Inflammatory macrophage (primary cell): ENCODE measurements at places on chromosomes 1 and 21.

DNA sequence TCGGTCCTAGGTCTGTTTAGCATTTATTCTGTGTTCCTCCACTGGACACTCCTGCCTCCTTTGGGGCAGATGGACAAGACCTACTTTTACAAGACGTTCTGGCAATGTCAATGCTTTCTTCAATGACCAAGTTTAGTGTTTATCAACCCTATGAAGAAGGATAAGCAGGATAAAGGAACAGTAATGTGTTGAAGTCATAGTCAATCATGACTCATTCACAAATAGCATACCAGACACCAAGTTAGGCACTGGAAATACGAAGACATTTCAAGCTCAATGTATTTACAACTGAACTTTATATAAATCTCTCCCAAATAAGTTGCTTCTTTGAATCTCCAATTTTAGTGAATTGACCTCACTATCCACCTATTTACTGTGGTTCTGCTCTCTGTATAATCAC, 4.8 kb upstream of the SLC35D1 start:
- no peak for DNase-seq

DNA sequence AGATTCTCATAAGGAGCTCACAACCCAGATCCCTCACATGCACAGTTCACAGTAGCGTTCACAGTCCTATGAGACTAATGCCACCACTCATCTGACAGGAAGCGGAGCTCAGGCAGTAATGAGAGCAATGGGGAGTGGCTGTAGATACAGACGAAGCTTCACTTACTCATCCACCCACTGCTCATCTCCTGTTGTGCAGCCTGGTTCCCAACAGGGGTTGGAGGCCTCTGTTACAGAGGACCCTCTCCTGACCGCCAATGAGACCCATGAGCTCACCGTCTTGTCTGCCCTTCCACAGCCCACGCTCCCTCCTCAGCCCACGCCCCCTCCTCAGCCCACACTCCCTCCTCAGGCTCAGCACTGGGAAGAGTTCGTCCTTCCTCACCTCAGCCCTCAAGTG, 39.6 kb downstream of the RSPH1 start:
- DNase-seq: peak; percentile 72

GRCh38 chr1:224506141-224506814, 71.7 kb upstream of the WDR26 start:
- DNase-seq: no peak

- no peak for DNase-seq
Observed at GRCh38 chr1:195886000-195886399, 722.2 kb downstream of the KCNT2 start.

GRCh38 chr21:41234569-41234968, 66.6 kb downstream of the BACE2 start:
- no peak for DNase-seq

DNA sequence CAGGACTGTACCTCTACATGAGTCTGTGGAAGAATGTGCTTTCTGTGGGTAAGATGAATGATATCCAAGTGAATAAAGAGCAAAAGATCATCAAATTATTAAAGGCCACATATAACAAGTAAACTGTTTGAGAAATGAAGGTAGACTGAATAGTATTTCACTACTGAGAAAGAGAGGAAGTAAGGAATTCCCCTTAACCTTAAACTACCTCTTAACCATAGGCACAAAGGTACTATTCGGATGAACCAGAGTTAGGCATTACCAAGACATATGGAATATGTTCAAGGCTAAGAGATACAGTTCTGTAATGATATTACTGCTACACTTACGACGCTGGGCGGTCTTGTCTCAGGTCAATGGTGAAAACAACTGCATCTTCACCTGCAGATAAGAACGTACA, 25.5 kb downstream of the DCAF8 start:
- DNase-seq: no peak

GRCh38 chr1:245148861-245149260, 5.9 kb upstream of the KIF26B start:
- DNase-seq: no peak

DNA sequence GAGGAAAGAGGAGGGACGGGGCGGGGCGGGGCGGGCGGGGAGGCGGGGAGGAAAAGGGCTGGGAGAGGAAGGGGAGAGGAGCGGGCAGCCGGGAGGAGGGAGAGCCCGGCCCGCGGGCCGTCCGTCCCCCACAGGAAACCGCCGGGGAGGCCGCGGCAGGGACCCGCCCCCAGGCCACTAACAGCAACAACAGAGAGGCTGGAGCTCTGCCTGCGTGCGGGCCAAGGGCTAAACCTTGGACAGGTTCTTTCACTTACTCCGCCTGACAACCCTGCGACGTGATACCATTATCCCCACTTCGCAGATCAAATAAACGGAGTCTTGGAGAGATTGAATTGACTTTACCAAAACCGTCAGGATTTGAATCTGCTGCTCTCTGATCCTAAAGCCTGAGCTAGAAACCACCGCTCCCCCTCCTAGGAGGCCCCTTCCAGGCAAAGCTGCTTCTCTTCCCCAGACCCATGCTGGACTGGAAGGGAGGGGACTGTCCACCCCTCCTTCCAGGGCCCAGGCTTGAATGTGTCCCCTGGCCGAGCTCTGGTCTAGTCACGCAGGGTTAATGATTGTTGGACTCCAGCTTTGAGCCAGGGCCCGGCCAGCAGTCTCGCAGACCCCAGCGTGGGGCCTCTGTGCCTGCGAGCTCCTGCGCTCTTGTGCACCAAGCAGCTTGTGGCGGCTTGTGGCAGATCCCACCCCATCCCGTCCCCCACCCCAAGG, at the start of gene EVA1B:
TSS of gene EVA1B (minus strand) at position 10 of the 717 bp plus-strand sequence. CDS start 608 bp downstream, outside the sequence.
- peak; percentile 33 for DNase-seq

GRCh38 chr1:54510715-54511270, 37.2 kb upstream of the ACOT11 start:
- DNase-seq: no peak

DNA sequence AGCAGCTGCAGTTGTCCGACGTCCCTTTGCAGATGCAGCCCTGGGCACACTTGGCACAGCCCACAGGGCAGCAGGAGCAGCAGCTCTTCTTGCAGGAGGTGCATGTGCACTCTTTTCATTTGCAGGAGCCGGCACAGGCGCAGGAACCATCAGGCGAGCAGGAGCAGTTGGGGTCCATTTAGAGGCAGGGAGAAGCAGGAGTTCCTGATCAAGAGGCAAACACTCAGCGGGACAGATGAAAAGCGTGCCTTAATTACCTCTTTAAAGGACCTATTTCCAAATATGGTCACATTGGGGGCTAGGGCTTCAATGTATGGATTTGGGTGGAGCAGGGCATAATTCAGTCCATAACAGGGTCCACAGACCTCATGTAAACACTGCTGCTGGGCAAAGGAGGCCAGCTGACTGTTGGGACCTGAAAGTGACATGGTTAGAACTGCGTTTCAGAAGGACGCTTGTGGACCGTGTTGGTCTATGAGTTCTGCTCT, 4.3 kb upstream of the CPLANE2 start:
- DNase-seq: no peak

DNA sequence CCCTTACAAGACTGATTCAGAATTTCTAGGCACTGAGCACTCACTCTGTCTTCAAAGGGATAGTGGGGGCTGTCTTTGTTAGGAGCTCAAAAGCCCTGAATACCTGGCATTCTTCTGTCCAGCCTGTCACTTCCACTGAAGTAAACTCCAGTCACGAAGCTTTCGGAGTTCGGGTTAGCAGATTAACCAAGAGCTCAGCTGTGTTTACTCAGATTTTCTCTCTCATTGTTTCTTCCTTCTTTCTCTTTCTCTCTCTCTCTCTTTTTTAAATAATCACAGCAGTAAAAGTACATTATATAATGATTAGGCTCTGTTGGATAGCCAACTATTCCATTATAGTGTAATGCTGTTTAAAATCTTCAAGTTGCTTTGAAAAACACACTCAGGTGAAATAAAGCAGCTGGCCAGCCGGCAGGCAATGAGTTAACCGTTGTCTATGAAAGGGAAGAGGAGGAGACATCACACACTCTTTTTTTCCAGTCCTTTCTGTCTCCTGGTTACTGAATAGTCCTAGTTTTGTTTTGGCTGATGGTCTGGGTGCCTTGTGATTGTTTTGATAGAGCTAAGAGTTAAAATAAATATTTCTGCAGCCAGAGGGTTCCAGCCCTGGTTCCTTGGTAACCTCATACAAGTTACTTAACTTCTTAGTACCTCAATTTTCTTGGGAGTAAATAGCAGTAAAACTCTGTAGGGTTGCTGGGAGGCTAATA, 89.8 kb downstream of the ADSS2 start:
- no peak for DNase-seq

DNA sequence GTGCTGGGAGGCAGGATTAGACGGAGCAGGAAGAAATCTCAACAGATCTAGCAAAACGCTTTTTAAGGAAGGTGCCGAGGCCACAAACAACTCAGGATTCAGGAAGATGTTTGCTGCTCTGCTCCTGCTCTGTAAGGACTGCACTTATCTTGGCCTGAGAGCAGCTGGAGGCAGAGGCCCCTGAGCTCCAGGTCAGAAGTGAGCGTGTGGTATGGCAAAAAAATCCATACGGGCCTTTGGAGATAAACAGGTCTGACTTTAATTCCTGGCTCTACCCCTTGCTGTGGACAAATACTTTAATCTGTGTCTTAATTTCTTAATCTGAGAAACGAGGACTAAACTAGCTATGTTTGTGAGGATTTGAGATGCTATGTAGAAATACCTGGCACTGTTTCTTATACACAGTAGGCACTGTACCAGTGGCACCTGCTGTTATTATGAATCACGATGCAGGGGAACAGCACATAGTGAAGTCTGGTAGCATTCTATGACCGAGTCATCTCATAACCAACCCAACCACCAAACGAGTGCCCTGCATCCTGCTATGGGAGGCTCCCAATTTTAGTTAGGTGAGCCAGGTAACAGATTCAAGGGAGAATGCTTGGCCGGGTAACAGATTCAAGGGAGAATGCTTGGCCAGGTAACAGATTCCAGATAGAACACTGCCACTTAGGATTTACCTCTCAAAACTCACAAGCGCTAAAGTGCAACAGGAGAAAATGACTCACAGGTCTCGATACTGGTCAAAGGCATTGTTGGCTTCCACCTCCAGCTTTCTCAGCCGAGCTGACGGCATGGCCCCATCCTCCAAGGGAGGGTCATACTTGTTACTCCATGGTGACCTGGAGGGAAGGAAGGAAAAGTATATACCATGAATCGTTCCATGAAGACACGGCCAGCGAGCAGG, 65.9 kb downstream of the SLC66A1 start:
- DNase-seq: no peak

DNA sequence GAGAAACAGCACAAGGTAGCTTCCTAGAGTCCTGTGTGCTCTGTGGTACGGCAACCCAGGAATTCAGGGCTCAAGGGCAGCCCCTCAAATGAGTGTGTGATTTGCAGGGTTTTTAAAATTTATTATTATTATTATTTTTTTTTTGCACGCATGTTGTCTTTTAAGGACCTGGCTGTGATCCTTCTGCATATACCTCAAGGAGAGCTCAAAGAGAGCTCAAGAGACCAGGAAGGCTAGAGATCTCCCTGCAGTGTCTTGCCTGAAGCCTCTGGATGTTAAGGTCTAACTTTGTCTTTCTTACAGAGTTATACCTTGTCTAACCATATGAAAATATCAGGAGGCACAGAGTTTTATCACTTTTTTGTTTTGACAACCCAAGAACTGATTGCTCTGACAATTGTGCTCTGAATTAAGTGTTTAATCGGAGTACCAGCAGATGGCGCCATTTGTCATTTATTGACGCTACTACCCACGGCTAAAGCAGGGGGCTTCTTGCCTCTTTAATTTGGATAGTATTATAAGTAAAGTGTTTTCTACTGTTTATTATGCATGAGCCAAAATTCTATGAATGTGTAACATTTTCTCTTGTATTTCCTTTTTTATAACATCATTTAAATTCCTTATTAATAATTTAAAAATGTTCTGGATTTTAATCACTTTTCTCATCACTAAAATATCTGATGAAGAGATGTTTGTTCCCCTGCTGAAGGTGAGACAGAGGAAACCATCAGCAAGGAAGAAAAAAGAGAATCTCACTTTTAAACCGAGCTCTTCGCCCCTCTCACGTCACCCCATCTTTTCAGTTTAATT, 35.8 kb upstream of the LMO4 start:
- peak; percentile 62 for DNase-seq

DNA sequence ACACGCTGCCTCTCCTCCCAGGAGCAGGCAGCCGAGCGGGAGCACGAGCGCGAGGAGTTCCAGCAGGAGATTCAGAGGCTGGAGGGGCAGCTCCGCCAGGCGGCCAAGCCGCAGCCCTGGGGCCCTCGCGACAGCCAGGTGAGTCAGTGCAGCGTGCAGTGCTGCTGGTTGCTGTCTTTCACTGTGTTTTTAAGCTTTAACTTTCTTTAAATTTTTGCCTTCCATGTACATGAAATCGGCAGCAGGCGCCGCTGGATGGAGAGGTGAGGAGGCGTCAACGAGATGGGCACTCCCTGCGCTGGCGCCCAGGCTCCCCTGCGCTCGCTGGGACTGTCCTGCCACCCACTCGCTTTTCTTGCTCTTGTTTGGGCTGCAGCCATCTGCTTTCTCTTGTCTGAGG, 60.7 kb upstream of the DIP2A start:
- no peak for DNase-seq

- DNase-seq: peak; percentile 64
Observed at GRCh38 chr1:209647156-209647555, 5.1 kb downstream of the LAMB3 start.

DNA sequence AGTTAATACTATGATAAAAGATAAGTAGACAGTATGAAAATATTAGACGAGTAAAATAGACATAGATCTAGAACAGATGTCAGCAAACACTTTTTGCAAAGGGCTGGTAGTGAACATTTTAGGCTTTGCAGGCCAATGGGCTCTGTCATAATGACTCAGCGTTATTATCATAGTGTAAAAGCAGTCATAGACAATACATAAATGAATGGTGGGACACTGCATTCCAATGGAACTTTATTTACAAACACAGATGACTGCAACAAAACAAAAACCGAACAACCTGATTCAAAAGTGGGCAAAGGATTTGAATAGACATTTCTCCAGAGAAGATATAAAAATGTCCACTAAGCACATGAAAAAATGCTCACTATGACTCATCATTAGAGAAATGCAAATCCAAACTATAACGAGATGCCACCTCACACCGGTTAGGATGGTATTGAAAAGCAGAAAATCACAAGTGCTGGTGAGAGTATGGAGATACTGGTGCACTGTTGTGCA, 7.3 kb downstream of the GSTM5 start:
- no peak for DNase-seq

- no peak for DNase-seq
Observed at GRCh38 chr21:39386194-39386593, 37.3 kb upstream of the HMGN1 start.

DNA sequence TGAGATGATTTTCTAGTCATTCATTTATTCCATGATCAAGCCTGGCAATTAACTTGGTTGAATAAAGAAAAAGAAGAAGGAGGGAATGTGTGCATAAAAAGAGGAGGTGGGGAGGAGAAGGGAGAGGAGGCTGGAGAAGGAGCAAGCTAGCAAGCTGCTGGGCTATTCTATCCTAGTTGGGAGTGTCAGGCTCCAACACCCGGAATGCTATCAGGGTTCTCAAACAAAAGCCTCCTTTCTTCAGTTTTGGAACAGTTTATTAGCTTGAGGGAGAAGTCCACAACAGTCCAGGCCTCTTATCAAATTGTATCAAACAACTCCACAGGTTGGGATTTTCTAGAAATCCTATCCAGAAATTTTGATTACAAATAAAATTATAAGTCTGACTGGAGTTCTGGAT, 80.0 kb downstream of the BCAR3 start:
- DNase-seq: no peak

- no peak for DNase-seq
Observed at GRCh38 chr1:56137090-56137489, 442.3 kb downstream of the PLPP3 start.
